ENCODE measurements at places on chromosomes 2 and 18.

DNA sequence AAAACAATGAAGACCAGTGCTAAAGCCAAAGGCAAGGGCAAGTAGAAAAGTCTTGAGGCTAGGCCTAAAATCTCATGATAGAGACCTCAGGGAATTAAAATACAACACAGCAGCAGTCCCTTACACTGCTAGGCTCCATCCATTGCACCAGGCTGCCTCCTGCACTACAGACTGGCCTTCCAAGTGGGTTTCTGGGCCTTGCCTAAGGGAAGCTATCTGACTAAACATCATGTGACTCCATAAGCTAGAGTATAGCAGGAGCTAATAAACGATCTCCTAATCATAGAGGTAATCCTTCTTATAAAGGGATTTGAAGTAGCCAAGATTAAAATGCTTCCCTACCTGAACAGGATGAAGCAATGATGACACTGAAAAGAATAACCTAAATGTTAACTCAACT, 77.6 kb upstream of the NFU1 start:
- DNase-seq: no peak

DNA sequence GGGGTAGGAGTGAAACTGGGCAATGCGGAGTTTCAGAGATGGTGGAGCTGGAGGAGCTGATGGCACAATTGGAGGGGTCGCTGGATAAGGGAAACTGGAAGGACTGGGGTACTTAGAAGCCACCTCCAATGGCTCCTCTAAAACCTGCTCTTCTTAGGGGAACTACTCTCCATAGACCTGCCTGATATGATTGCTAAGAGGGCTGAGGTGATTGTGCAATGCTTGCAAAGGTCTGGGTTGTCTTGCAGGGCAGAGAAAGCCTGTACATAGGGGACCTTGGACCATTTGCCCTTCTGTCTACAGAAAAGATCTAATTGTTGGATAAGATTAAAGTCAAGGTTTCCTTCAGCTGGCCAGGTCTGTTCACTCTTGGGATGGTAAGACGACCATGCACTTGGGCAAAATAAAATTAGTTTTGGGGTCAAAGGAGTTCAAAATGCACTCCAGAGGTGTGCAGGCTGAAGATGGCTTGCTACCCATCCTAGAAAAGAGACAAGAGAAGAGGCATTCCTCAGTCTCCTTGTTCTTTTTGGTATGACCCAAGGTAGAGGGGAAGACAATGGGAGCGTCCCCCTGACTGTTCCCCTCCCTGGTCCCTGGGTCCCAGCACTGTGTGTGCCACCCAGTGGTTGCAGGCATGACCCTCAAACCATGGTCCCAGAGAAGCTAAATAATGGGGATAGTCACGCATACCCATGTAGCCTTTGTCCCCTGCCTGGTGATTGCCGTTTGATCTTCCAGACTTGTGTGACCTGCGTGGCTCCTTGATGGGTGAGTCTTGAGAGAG, 41.1 kb downstream of the STK17B start:
- peak; percentile 33 for DNase-seq

DNA sequence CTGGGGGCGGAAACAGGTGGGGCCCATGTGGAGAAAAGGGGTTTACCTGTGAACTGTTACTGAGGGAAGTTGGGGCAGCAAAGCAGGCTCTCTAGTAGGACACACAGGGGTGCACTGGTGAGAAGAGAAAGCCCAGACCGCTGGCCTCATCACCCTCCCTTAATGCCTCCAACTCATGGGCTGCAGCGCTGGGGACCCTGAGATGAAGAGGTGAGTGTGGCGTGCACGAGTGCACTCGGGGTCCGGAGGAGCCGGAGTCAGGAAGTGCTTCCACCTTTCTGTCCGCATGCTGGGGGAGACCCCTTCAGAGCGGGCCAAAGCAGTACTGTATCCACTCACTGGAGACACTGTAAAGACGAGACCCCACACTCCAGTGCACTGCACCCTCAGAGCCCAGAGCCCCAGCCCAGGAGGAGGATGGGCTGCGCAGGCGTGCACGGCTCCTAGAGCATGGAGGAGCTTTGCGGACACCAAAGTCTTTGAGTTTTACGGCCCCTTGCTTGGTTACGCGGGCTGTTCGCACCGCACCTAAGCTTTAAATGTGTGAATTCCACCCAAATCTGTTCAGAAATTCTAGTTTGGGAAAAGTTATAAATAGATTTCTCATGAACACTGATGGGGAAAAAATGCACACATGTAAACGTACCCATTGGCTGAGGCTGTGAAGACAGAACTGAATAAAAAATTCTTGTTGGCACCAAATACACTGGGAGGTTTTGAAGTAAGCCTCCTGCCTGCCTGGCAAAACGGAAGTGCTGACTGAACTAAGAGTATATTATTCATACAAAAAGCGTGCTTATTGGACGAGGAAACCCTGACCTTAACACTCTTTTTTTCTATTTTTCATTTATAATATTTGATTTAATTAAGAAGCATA, 45.4 kb upstream of the PPP4R1 start:
- no peak for DNase-seq

DNA sequence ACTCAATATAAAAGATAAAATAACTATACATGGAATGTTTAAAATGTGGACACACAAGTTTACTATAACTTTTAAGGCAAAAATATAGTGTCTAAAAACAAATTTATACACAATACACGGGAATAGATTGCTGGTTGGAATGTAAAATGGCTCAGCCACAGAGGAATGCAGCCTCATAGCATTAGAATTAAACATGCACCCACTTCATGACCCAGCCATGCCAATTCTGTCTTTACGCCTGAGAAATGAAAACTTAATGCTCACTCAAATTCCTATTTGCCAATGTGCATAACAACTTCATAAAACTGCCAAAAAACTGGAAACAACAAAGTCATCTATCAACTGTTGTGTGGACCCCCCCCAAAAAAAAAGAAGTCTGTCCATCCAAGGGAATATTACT, 1006.6 kb upstream of the POU3F3 start:
- DNase-seq: no peak

GRCh38 chr2:28403370-28403956, 10.8 kb downstream of the FOSL2 start:
- no peak for DNase-seq

All from activated CD4-positive, alpha-beta T cell treated with anti-CD3 and anti-CD28 coated beads, Interleukin-2, amount 50 U/mL, for 48 hours (primary cell).